ENCODE measurements at places on chromosomes 6 and 20.

DNA sequence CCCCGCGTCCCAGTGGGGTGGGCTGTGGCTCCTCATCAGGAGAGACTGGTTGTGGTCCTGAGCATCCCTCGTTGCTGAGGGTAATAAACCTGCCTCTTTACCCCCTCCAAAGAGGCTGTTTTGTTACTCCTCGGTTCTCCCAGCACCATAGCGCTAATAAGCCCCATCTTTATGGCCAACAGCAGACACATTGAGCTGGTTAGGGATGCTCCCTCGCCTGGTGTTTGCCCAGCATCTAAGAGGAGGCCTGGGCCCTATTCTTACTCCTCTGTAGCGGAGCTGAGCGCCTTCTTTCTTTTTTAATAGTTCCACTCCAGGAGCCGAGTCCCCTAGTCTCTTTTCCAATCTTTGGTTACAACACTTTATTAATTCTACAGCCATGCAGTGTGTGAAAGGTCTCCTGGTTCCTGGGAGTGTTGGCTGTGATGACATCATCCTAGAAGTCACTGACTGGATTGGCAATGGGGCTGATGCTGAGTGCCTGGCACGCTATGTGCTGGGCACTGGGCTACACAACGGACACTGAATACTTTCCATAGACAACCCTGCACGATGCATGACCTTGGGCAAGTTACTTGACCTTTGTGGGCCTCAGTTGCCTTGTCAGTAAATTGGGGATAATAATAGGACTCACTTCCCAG is 50.6 kb upstream of the CCDC167 start:
- peak; percentile 7 for DNase-seq

DNA sequence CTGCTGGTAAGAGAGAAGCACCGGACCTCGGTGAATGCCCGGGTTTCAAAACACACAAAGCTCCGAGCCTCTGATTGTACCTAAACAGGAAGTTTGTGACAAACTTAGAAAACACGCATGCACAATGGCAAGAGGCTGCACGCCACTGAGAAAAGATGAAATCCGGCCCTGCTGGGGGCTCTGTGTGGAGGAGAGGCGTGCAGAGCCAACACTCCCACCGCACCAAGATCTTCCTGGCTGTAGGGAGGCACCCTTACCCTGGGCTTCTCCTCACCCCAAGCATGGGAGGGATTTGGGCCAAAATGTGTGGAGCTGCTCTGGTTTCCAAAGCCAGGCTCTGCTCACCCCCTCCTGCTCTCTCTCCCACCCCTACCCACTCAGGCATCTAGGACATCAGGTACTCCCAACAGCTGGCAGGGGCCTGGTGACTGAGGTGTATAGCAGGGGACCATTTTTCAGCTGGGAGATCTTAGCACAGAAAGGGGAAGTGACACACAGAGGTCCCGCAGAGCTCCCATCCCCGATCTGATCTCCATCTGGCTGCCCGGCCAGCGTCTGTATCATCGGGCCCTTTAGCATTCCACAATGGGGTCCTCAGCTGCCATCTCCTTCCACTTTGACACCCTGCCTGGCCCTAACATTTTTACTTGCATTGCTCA is 84.2 kb downstream of the TRERF1 start:
- DNase-seq = no peak

DNA sequence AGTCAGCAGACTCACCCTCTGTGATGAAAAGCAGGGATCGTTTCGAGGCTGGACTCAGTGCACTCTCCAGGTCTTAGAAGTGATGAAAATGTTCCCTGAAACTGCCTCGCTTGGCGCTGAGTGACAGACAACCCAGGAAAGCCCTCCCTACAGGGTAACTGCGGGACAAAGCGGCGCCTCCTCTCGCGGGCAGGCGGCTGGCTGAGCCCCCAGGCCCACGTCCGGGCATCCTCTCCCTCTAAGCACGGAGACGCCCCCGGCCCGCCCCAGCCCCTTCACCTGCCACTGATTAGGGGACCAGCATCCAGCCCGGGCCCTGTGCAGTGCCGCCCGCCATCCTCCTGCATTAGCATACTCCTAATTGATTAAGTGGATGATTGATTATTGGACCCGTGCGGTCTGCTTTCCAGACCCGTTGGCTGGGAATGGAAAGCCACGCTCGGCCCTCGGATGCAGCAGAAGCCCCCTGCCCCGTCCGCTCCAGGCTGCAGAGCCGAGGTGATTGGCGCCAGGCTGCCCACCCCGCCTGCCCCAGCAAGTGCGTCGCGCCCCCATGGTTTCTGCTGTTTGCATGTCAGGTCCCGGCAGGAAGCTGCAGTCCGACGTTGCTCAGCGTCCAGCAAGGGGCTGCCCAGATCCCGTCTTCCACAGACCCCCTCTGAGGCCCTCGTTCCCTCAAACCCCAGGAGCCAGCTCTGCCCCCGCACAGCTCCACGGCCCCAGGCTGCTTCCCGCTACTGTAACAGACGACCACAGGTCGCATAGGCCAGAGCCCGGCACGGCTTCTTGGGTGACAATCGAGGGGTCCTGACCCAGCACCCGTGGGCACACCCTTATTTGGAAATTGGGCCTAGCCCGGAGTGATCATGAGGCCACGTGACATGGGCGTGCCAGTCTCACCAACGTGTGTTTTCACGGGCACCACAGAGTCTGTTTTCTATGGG is 131.6 kb downstream of the DLL1 start:
- DNase-seq = no peak

DNA sequence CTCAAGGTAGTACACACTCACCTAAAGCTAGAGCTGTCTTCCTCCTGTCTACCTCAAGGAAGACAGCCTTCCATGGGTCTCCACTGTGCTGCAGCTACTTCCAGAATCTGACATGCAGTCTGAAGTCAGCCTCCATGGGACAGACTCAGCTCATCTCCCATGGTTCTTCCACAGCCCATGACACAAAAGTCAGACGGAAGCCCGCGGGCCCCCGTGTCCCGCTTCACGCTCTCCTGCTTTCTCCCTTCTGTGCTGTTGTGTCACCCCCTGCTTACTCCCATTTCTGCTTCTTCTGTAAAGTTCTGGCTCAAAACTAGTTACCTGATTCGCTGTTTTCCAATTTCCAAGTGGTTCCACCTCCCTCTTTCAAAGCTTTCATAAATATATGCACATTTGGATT is 184.5 kb downstream of the SYNE1 start:
- DNase-seq = no peak

GRCh38 chr20:44495802-44496481 is 20.3 kb downstream of the TTPAL start:
- no peak for DNase-seq

GRCh38 chr6:81753711-81754577 is 1.5 kb upstream of the TENT5A start:
- DNase-seq = peak; percentile 60

DNA sequence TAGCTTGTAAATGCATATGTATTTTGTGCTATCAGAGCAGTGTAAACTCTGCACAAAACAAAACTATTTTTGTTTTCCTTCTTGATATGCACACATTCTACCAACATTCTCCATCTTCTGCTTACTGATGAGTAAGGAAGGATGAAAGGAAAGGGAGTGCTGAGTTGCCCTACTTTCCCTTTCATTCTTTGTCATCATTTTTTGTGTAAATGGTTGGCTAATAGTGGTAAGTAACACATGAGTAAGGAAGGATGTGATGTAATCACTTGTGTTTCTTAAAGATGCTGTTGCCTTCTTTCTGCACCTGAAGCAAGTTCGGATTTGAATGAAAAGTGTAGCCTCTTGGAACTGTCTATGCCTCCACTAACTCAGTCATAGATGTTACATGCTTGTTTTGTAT is 4.6 kb upstream of the REV3L start:
- DNase-seq = no peak

GRCh38 chr20:37535443-37536132 is 7.9 kb upstream of the BLCAP start:
- no peak for DNase-seq

GRCh38 chr6:138454981-138455706 is 44.1 kb downstream of the NHSL1 start:
- DNase-seq = no peak

DNA sequence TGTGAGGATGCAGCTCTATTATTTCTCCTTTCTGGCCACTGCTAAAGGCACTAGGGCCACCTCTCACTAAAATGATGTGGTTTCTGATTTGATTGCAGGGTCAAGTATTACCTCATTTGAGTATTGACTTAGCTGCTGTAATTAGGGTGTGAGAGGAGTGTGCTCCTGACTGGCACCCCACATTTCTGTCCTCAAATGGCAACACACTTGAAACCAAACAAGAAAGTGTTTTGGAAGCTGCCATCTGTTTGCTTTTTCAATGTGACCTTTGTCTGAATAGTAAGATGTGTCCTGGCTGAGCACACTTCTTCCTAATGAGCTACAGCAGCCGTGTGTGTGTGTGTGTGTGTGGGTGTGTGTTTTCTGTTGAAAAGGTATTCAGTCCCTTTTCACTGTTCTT is 62.8 kb upstream of the SCP2D1 start:
- no peak for DNase-seq

DNA sequence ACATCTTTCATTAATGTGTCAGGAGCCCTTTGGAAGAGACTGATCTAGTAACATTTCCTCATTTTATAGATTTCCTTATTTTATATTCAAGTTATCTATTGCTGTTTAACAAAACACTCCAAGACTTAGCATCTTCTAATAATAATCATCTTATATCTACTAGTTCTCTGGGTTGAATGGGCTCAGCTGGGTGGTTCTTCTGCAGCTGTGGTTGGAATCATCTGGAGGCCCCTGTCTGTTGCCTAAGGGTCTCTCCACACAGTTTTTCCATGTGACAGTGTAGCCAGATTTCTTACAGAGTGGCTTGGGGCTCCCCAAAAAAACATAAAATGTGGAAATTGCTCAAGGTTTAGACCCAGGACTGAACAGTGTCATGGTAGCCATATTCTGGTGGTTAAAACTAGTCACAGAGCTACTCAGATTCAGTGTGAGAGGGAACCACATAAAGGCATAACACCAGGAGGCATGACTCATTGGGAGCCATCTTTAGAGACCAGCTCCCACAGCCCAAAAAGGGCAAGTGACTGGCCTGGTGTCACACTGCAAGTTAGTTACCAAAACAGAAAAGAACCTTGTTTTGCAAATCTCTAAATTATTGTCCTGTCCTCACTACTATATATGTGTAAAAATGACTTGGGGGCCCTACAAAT is 11.5 kb downstream of the SLC2A10 start:
- no peak for DNase-seq

DNA sequence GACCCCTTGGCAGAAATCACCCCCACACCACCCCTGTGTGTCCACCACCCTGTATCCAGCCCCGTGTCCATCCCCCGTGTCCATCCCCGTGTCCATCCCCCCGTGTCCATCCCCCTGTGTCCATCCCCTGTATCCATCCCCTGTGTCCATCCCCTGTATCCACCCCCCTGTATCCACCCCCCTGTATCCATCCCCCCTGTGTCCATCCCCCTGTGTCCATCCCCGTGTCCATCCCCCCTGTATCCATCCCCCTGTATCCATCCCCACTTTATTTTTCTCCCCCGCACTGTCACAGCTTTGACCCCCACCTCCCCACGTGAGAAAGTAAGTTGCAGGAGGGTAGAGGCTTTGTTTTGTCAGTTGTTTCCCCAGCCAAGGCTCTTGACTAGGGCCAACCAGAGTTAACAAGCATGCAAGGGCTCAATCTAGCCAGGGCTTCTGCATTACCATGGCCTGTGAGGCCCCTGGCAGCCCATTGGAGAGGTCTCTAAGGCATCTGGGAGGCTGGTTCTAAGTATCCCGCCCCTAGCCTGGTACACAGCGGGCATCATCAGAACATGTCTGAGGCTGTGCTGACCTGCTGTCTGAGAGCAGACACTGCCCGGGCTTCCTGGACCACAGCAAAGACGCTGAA is 18.1 kb upstream of the SIRPA start:
- peak; percentile 62 for DNase-seq

GRCh38 chr6:53692172-53692571 is 26.6 kb upstream of the KLHL31 start:
- DNase-seq = no peak

- DNase-seq = peak; percentile 47
Observed at GRCh38 chr6:39980839-39981580, 46.7 kb upstream of the MOCS1 start.

- DNase-seq = no peak
Observed at GRCh38 chr6:2222275-2222842, 23.0 kb downstream of the GMDS start.

- no peak for DNase-seq
Observed at GRCh38 chr6:36023996-36024795, at the start of gene SLC26A8. SLC26A8 (minus strand) TSS chr6:36024641; CDS start chr6:36019707, 4,934 bp downstream.

DNA sequence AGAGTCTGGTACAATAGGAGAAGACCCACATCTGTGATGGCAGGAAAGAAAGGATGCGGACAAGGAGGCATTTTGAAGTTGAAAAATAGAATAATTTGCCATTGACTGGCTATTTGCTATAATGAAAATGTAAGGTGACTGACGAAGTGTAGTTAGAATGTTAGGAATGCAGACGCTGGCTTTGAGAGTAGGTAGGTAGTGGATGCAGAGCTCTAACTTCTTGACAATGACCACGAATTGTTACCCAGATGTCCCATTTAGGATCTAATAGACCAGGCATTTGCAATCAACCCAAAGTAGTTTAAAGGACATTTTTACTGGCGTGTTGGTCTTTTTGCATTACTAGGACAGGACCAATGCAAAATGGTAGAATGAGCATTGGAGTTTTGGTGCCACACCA is 14.2 kb downstream of the MLIP start:
- DNase-seq = no peak

DNA sequence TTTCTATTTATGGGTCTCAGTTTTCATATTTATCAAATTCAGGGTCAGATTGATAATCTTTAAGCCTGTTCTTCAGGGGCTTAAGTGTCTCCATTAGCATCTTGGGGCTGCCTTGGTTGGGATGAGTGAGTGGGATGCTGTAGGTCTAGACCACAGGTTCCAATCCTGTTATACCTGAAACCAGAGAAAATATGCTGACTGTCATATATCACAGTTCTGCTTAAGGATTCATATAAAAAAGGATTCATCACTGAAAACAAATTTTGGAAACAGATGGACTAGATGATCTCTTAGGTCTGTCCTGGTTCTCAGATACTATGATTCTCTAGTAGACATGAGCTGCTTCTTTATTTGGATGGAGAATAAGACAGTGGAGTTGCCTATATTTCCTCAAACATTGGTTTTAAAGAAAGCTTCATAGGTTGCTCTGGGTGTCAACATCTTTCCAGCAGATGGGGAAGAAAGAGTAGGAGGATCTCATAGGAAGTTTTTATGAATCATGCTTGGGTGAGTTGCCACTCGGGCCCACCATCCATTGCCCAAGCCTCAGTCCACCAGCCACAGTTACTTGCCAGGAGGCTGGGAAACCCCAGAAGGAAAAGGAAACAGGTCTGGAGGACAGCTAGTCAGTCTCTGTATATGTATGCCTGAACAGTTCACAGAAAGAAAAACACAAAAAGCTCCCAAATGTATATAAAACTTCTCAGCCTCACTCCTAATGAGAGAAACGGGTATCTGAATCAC is 42.9 kb upstream of the MAP7 start:
- peak; percentile 65 for DNase-seq

All from dermis microvascular lymphatic vessel endothelial cell (primary cell).